ENCODE measurements at places on chromosomes 7 and 10.

GRCh38 chr7:141713890-141714289 is 5.7 kb downstream of the WEE2 start:
- no peak for DNase-seq

DNA sequence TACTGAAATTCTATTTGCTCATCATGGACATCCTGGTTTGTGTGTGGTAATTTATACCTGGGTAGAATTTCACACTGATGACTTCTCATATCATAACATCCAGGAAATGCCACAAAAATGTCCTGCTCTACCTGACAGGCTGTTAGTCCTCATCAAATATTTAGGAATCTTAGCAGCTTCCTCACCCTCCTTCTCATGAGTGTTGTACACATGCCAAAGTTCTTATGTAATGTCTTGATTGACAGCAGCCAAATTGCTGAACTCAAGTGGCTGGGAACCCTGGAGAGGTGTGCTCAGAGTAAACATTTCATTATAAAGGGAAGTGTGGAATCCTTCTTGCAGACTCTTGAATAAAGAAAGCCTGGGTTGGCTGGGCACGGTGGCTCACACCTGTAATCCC is 8.9 kb downstream of the EEPD1 start:
- DNase-seq = no peak

DNA sequence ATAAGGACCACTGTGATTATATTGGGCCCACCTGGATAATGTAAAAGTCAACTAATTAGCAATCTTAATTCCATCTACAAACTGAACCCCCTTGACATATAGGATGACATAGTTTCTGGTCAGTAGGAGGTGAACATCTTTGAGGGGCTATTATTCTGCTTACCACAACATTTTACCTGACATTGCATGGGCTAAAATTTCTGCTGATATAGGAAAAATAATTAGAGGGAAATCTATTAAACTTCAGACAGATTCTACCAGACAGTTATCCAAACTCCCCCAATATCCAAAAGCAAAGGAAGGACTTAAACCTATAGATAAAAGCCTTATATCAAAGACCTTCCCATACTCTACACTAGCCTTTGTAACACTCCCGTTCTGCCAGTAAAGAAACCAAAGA is 443.6 kb downstream of the GRM8 start:
- DNase-seq = no peak

DNA sequence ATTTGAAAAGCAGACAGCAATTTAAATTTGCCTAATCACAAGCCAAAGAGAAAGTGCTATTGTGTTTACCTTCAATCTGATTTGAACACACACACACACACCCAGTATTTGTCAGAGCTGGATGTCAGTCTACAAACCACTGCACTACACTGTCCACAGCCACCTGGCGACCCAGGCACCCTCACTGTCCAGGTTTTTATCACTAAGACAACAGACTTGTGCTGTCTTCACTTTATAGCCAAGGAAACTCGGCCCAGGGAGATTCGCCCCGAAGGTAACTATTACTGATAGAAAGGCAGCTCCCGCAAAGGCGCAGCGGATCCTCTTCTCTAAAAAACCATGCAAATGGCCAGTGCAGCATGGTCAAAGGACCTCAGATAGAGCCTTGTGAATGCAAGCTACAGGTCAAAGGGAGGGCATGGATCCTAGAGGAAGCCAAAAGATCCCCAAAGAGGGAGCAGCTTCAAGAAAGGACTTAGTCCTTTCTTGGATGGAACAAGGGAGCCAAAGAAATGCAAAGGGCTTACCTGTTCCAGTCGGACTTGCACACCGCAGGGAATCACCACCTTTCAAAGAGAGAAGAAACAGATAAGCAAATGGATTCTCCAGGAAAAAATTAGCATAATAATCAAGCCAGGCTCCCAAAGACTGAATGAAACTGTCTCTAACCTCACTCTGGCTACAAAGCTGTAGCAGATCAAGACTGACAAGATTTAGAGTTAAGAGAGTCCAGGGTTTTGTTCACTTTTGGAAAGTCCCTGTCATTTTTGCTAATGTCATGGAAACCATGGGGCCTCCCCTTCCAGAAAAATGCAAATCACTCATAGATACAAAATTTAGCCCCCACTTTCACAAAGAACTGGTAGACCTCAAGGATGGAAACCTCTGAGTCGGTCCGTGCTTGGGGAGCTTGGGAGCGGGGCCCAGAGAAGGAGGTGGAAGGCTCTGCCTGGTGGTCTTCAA is 101.1 kb downstream of the TNS3 start:
- DNase-seq = no peak

- DNase-seq = no peak
Measured at GRCh38 chr10:34834274-34834673, 19.2 kb upstream of the PARD3 start.
